ENCODE measurements at places on chromosomes 1 and 21. TPM values are rescaled to one million over a fixed set of nuclear protein-coding genes. Genes with fewer than 3 reads are reported as not detected.

The TSPEAR gene
- not detected for total RNA-seq

The PTPRC gene
- not detected for total RNA-seq

The FAM229A gene
- 8.5 TPM for total RNA-seq

DNA sequence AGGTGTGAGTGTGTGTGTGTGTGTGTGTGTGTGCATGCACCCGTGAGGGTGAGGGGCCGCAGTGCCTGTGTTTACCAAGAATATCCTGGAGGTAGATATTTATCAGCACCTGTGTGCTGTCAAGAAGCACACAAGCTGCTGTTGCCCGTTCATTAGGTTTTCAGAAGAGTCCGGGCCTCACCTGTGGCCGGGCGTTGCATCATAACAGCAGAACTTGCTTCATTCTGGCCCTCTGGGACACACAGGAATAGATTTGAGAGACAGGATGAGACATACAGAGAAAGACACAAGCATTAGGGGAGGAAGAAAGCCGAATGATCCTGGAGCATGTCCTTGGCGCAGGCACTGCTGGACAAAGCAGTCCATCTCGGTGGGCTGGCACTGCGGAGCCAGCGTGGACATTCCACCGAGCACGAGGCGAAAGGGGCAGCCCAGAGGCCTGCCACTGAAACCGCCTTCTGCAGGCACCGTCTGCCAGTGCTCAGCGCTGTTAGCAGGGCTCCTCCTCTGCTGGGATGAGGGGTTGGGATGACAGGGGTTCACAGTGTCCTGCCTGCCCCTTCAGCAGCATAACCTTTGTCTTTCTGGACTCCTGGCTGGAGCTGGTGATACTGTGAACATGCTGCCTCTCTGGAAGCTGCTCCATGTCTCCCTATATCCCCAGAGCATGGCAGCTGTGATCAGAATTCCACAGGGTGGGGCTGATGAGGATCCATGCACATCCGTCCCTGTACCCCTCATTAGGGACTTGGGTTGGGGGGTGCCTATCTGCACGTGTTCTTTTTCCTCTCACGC, 81.1 kb downstream of the PEX14 start:
- H3K36me3 ChIP-seq: no peaks in the 10 kb centered on the region
- DNase-seq: peak; percentile 59
- H3K4me1 ChIP-seq: peaks cover 15% of the 10 kb centered on the region

DNA sequence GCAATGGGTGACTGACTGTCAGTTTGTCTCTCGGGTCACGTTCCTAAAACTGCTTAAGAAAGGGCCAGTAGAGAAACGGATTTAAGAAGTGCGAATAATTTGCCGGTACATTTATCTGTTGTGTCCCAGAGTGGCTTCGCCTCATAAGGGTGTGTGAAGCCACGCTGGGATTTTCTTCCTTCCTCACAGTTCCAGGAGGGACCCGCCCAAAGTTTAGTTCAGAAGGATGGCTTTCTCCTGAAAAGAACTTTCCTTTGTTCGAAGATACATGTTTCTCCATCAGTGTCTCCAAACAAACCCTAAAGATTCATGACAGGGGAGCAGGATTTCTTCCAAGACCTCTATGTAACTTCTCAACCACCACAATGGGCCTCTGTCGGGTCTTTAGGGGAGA, 49.8 kb downstream of the ADAMTS1 start:
- peaks cover 3% of the 10 kb centered on the region for H3K27me3 ChIP-seq
- no peak for DNase-seq

- DNase-seq: no peak
- H3K4me1 ChIP-seq: peaks cover 35% of the 10 kb centered on the region
- H3K4me3 ChIP-seq: no peak overlapping the region
- H3K27me3 ChIP-seq: no peaks in the 10 kb centered on the region
- peaks cover 11% of the 10 kb centered on the region for H3K36me3 ChIP-seq
- H3K27ac ChIP-seq: no peak overlapping the region
Observed at GRCh38 chr21:45112371-45112770, 38.0 kb downstream of the ADARB1 start.

GRCh38 chr1:176049582-176049981, 157.5 kb downstream of the COP1 start:
- no peak overlapping the region for H3K27ac ChIP-seq
- H3K4me3 ChIP-seq: no peak overlapping the region
- peaks cover 1% of the 10 kb centered on the region for H3K36me3 ChIP-seq
- DNase-seq: no peak
- no peaks in the 10 kb centered on the region for H3K4me1 ChIP-seq
- no peaks in the 10 kb centered on the region for H3K27me3 ChIP-seq

DNA sequence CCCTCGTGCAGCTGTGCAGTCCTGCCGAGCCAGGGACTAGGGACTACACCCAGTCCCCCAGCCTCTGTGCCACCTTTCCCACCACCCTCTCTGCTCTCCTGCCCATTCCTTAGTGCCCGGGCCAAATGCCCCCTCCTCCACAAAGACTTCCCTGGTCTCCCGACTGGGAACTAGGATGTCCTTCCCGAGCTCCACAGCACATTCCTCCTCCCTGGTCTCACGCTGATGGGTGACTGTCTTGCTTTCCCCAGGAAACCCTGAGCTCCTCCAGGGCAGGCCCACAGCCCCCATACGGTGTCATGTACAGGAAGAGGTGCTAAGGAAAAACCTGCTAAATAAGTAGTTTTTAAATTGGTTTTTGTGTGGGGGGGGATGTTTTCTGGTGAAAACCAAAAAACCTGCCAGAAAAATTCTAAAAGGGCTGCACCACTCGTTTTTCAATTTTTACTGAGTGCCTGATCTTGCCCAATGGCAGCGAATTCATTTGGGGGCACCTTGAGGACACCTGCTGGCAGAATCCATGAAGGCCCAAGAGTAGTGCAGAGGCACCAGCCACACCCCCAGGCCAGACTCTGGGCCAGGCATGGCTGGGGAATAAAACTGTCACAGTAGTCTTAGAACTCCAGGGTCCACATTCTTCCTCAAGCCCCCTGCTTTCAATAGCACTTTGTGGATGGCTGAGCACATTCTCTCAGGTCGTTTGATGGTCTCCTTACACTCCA, 50.4 kb downstream of the GLIS1 start:
- H3K4me3 ChIP-seq: peak overlapping the region; percentile 62
- peaks cover 2% of the 10 kb centered on the region for H3K36me3 ChIP-seq
- H3K27me3 ChIP-seq: no peaks in the 10 kb centered on the region

DNA sequence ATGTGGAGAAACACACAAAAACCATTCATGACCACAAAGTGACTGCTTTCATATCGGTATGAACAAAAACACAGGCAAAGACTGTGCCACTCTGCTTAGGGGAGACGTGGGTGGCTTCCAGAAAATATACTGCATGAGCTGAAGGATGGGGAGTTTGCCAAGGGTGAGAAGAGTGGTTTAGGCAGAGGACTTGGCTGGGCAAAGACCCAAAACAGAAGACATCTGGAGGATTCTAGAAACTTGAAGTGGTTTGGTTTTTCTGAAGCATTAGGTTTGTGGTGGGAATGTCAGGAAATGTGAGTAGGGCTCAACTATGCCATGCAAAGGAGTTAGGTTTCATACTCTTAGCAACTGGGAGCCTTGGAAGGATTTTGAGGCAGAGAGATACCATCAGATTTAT, 26.6 kb upstream of the DNM3 start:
- no peak overlapping the region for H3K27ac ChIP-seq
- no peaks in the 10 kb centered on the region for H3K36me3 ChIP-seq
- H3K27me3 ChIP-seq: no peaks in the 10 kb centered on the region
- DNase-seq: no peak
- H3K4me1 ChIP-seq: peaks cover 8% of the 10 kb centered on the region
- H3K4me3 ChIP-seq: no peak overlapping the region

DNA sequence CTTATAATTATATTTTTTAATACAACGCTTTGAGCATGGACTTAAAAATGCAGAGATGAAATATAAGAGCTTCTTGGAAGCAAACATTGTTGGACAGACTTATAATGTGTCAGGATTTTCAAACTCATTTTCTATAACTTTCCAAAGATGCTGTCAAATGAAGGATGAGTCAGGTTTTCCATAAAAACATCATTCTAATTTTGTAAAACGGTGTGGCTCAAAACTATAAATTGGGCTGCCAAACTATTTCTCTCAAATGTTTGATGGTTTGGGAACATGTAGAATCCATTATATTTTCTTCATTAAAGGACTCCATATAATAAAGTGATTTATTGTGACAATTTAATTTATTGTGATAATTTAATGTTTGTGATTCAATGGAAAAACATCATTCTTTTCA, 511.2 kb downstream of the USP25 start:
- H3K4me3 ChIP-seq: no peak overlapping the region
- H3K27ac ChIP-seq: peak overlapping the region; percentile 75
- H3K27me3 ChIP-seq: no peaks in the 10 kb centered on the region
- no peak for DNase-seq
- H3K36me3 ChIP-seq: peaks cover 7% of the 10 kb centered on the region
- H3K4me1 ChIP-seq: peaks cover 25% of the 10 kb centered on the region

DNA sequence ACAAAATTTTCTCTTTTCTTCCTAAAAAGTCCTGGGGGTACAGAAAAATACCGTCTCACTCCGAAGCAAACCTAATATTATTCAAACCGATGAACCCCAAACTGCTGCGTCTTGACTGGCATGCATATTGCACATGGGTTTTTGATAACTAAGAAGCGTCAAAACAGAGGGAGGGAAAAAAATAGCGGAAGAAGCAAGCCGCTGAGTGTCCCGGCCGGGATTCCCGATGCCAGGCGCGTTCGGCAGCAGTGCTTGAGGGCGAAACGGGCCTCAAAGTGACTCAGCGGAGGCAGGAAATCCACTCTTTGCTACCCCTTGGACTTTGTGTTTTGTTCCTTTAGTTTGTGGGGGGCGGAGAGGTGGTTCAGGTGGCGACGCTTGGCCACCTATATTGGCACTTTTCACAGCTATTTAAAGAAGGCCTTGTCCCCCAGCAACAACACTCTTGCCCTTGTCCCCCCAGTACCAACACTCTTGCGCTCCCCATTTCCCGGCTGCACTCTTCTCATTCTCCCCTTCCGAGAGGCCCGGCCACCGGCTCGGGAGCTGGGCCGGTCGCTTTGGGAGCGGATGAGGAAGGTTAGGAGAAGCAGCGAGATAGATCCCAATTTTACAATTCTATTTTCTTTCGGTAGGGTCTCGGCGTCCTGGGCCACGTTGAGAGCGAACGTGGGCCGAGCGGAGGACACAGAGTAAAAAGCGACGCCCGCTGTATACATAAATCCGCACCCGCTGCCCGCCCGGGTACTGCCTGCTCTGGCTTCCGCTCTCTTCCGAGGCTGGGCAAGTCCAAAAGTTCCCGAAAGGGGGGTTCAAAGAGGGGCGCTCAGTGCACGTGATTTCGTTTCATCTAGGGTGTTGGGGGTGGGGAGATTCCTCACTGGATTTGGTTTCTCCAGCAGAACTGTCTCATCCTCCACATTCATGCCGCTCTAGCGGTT, 2.5 kb downstream of the LMX1A start:
- H3K4me3 ChIP-seq: peak overlapping the region; percentile 35
- peaks cover 89% of the 10 kb centered on the region for H3K27me3 ChIP-seq
- no peak for DNase-seq
- peaks cover 17% of the 10 kb centered on the region for H3K4me1 ChIP-seq
- H3K27ac ChIP-seq: no peak overlapping the region

- H3K27me3 ChIP-seq: no peaks in the 10 kb centered on the region
- H3K27ac ChIP-seq: no peak overlapping the region
- H3K4me3 ChIP-seq: no peak overlapping the region
- H3K4me1 ChIP-seq: peaks cover 32% of the 10 kb centered on the region
- H3K36me3 ChIP-seq: no peaks in the 10 kb centered on the region
- no peak for DNase-seq
Observed at GRCh38 chr1:14915356-14916054, 238.0 kb upstream of the TMEM51 start.

- no peak for DNase-seq
- H3K27me3 ChIP-seq: no peaks in the 10 kb centered on the region
Observed at GRCh38 chr1:77668924-77669449, 13.5 kb downstream of the ZZZ3 start.

DNA sequence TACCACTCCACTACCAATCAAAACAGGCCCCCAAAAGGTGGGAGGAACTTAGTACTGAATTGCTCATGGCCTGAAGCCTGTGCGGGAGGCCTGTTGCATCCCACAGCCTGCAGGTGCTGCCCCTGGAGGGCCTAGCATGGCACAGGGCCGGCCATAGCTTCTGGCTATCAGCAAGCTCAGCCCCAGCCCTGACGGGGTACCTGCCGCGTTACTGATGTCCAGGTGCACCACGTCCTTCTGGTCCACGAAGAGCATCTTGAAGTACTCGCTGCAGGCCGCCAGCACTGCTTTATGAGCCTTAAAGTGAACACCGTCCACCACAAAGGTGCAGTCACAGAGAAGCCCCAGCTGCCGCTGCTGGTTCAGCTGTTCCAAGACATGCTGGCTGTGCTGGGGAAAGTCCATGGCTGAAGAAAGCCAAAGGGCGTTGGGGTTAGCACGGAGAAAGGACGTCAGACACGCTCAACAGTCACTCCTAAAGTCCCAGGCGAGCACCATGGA, 27.8 kb downstream of the ZBTB17 start:
- no peak for DNase-seq
- peaks cover 15% of the 10 kb centered on the region for H3K36me3 ChIP-seq
- peaks cover 54% of the 10 kb centered on the region for H3K4me1 ChIP-seq
- no peaks in the 10 kb centered on the region for H3K27me3 ChIP-seq

DNA sequence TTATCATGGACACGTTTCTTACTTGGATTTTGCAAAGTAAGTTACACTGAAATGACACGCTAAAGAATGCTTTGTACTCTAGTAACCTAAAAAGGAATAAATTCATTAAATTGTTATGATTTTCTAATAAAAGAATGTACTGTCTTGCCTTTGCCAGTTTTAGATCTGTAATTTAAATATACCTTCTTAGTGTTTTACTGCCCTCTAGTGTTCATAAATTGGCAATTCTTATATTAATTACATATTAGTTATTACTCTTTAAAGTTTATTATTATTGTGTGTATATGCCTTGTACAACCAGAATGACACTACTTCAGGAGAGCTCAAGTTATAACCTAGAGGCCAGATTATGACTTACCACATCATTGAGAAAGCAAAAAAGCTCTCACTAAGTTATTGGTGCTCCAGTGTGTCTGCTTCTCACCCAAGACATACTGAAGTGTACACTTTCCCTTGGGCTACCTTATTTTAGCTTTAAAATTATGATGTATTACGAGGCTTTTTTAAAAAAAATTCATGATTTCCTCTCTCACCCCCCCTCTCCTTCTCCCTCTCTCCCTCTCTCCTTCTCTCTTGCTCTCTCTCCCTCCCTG, 169.9 kb downstream of the HS2ST1 start:
- no peak overlapping the region for H3K27ac ChIP-seq
- DNase-seq: no peak
- H3K27me3 ChIP-seq: no peaks in the 10 kb centered on the region
